ENCODE measurements at places on chromosomes 13 and 19.

GRCh38 chr13:79973533-79973963 lies 367.4 kb downstream of the SPRY2 start:
- no peak for DNase-seq

- DNase-seq = no peak
These were observed 25.7 kb downstream of the VRK3 start for GRCh38 chr19:49999371-50000010.

- no peak for DNase-seq
These were observed 13.1 kb downstream of the XRCC1 start for GRCh38 chr19:43562226-43562697.

GRCh38 chr13:98150832-98151479 lies 8.1 kb downstream of the FARP1 start:
- no peak for DNase-seq

DNA sequence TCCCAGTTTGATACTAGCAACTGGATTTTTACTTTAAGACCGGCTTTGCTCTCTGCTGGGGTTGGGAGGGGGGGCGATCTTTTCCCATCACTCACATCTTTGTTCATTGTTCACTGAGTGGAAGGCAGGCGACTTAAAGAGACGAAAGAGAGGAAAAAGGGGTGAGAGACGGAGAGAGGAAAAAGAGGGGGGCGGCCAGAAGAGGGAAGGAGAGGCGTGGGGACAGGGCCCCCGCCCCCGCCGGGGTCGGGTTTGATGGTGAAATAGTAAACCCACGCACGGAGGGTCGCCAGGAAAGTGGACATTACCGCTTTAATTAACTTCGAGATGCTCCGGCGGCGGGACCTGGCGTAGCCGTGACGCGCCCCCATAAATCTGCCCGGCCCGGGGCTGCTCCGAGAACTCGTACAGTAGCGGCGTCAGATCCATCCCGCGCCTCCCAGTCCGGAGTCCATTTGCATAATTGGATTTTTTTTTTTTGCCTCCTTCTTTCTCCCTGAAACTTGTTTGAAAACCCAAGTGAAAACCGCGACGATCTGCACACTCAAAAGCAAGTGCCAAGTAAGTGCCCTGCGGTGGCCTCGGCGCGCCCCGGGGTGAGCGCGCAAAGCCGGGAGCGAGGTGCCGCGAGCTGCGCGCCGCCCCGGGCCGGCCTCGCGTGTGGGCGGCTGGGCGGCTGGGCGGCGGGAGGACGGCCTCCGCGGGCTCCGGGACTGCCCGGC lies 143.9 kb upstream of the ZNF536 start:
- no peak for DNase-seq

DNA sequence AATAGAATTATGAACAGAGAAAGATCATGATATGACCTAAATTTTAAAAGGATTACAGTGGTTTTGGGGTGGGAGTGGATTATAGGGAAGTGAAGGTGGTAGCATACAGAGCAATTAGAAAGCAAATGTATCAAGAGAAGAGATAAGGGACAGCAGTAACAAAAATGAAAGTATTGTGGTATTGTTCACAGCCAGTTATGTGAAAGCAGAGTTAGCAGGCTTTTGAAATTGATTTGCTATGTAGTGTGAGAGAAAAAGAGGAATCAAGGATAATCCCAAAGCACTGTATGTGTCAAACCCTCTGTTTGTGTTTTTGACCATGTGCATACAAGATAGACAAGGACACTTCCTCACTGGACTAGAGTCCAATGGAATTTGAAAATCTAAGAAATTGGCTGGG lies 1721.4 kb downstream of the PCDH9 start:
- DNase-seq = no peak

GRCh38 chr13:24671386-24672113 lies 8.7 kb upstream of the ATP12A start:
- no peak for DNase-seq

- DNase-seq = no peak
These were observed 98.2 kb downstream of the LACC1 start for GRCh38 chr13:43977911-43978310.

DNA sequence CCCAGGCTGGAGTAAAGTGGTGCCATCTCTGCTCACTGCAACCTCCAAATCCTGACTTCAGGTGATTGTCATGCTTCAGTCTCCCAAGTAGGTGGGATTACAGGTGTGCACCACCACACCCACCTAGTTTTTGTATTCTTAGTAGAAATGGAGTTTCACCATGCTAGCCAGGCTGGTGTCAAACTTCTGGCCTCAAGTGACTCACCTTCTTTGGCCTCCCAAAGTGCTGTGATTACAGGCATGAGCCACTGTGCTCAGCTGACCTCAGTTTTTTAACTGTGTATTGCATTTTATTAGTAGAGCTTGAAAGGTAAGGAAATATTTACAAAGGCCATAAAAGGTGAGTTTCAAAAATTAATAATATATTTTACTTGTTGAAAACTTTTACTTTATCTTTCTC lies 2.3 kb downstream of the ZNF726 start:
- DNase-seq = no peak

- DNase-seq = no peak
These were observed 489 bp upstream of the ZNF653 start for GRCh38 chr19:11506101-11506555.

GRCh38 chr13:18236528-18236815 lies 945.2 kb downstream of the TUBA3C start:
- no peak for DNase-seq

GRCh38 chr19:3344608-3345598 lies 21.5 kb upstream of the NFIC start:
- no peak for DNase-seq

- DNase-seq = no peak
These were observed 86.9 kb downstream of the CRYL1 start for GRCh38 chr13:20438801-20439200.

GRCh38 chr13:77620138-77620537 lies 77.3 kb upstream of the SLAIN1 start:
- no peak for DNase-seq

DNA sequence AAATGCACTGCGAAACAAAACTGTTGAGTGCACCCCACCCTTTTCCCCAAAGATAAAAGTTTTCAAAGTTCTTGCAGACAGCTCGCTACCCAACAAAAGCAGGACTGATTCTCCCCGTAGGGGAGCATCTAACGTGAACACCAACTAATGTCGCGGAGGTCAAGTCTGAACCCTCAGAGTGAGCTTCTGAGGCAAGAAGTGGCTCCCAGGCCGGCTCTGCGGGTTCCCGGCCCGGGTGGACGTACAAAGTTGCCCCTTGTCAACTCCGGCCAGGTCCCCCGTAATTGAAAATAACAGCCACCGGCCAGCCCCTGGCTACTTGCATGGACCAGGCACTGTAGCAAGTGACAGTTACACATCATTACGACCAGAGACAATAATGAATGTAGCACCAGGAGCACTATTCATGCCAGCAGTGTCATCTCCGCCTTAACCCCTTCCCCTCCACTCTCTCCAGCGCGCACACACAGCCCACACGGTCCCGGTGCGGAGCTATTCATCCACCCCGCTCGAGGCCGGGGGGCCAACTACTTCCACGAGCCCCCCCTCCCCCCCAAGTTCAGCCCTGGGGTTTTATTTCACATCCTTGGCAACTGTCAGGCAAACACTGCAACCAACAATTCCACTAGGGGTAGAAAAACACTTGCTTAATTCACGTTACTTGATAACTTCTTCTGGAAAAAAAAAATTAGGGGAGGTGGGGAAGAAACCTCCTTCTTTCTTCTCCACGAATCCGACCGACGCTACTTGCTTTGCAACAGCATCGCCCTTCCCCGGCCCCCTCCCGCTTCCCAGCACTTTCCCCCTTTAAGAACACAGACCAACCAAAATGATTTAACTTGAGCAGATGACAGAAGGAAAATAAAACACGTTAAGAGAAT lies 1.2 kb downstream of the KLF12 start:
- DNase-seq = peak; percentile 40

GRCh38 chr13:40792284-40793051 lies 3.1 kb downstream of the SLC25A15 start:
- no peak for DNase-seq

DNA sequence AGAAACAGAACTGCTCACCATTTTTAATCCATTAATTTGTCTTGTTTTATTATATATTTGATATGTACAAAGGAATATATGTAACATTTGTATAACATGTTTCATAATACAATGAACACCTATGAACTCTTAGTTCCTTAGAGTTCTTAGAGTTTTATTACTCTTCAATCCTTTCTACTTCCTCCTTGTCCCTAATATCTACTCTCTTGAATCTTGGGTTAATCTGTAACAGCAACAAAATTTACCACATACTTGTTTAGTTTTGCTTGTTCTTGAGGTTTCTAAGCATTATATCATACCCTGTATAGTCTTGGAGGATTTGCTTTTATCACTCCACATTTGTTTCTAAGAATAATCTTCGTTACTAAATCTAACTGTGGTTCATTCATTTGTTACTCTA lies 151.4 kb downstream of the PDS5B start:
- no peak for DNase-seq

DNA sequence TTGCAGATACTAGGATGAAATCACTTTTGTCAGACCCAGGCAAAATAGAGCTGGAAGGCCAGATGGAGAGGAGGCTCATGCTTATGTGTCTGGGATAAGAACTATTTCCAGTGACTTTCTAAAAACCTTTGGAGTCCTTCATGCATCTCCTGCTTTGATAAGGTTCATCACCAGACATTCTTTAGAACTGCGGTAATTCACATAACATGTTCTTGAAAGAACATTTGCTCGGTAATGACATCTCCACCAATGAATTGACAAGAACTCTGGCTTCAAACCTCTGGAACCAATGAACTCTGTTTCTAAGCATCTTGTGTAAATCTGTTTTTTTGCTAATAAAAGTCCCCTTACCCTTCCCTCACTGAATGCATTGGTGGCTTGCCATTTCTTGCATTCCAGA lies 112.0 kb upstream of the KL start:
- no peak for DNase-seq

DNA sequence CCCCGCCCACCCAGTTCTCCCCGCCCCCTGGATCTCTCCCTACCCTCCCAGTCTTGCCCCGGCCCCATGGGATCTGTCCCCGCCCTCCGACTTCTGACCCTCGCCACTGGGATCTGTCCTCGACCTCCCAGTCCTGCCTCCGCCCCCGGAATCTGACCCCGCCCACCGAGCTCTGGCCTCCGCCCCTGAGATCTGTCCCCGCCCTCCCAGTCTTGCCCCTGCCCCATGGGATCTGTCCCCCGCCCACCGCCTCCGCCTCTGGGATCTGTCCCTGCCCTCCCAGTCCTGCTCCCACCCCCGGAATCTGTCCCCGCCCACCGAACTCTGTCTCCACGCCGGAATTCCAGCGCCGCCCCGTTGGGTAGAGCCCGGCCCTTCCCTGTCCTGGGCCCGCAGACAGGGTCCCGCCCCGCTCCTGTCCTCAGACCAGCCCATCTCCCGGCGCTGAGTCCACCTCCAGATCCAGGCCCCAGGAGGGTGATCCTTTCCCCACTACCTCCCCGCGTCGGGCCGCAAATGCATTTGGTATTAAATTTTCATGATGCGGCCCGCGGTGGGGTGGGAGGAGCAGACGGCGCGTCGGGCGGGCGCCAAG lies 1.5 kb upstream of the SLC17A7 start:
- DNase-seq = peak; percentile 88

GRCh38 chr13:42056146-42056545 lies 7.7 kb downstream of the DGKH start:
- no peak for DNase-seq

GRCh38 chr19:34145741-34146202 lies 26.5 kb upstream of the LSM14A start:
- peak; percentile 64 for DNase-seq

DNA sequence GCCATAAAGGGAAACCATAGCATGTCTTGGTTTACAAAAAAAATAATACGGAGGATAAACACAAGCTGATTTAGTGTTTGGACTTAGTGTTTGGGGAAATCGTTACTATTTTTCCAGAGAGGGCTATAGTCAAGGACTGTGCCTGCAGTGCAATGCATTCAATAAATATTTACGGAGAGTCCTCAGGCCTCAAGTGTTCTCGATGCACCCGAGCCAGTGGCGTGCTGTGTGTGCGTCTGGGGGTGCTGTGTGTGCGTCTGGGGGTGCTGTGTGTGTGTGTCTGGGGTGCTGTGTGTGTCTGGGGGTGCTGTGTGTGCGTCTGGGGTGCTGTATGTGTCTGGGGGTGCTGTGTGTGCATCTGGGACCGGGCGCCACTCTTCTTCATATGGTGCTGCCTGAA lies 71.7 kb upstream of the GTF3A start:
- DNase-seq = no peak

DNA sequence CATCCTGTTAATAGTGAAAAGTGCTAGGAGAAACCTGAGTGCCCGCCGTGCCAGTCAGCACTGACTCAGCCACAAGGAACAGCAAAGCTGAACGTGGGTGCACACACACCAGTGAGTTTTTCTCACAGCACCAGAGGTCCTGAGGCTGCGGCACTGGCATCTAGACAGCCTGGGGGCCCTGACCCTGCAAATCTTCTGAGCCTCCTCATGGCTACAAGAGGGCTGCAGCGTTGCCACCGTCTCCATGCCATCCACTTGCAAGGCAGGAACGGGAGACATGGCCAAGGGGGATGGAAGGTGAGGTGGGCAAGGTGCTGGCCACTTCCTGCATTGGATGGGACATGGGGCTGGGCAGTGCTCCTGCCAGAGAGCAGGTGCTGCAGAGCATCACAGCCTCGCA lies 211.2 kb upstream of the SOX1 start:
- DNase-seq = no peak

DNA sequence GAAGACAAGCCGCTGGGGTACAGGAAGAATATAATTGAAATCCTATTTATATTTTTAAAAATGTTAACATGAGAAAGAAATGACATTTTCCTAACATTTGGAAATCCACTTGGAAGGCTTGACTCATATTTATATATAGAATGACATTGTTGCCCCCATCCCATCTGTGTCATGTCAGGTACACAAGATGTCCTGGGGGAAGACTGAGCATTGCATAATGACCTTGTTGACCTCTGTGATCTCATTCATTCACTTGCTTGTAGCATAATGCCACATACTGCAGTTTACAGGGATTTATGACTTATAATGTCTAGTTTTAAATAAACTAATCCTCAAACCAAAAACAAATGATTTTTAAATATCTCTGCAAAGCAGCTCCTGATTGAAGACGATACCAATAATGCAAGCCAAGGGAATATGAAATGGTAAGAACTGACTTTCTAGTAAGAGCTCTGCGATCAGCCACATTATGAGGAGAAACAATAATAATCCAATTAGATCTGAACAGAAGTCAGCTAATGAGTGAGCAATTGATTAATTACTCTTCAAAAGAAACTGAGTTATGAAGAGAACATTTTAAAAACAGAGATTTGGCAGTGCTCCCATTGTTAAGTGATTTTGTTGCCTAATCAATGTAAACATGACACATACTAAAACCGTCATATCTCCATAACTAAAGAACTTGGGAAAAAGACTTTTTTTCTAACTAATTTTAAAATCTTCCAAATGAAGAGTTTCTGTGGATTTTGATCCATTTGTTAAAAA lies 21.2 kb upstream of the VWA8 start:
- DNase-seq = no peak

DNA sequence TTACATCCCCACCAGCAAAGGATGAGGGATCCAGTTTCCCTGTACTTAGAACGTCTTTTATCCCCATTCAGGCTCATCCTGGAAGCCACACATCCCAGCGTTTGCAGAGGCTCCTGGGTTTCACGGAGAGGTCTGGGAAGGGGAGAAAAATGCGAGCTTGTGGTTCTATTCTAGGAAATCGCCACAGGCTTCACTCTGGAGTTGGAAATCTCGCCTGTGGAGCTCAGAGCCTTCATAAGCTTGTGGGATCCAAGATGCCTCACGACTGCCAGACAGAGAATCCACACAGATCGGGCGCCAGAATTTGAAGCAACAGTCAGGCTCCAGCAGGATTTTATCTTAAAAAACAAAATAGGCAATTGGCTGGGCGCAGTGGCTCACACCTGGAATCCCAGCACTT lies 157.9 kb downstream of the PTPRS start:
- DNase-seq = no peak

GRCh38 chr19:18710186-18710585 lies 26.7 kb downstream of the CRTC1 start:
- DNase-seq = no peak

All from NCI-H1694 treated with DMSO at 0.1 percent for 48 hours (cell line).